HL-60 (cell line): ENCODE measurements at places on chromosomes 7 and 10.

DNA sequence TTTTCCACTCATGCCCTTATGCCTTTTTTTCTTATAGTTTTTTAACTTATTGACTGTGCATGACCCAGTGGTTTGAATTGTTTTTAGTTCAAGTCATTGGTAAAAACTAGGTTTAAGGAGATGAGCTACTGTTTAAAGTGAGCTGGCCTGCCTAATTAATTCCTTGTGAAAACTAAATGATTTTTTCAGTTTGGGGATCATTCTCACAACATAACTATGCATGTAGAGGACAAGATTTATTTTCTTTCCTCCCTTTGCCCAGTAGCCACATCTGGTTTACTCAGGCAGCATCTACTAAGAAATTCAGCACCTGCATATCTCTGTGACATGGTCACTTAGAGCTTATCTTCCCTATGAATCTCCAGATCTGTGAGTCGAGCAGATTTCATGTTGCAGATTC, 1.7 kb downstream of the ADO start:
- DNase-seq, result no peak

DNA sequence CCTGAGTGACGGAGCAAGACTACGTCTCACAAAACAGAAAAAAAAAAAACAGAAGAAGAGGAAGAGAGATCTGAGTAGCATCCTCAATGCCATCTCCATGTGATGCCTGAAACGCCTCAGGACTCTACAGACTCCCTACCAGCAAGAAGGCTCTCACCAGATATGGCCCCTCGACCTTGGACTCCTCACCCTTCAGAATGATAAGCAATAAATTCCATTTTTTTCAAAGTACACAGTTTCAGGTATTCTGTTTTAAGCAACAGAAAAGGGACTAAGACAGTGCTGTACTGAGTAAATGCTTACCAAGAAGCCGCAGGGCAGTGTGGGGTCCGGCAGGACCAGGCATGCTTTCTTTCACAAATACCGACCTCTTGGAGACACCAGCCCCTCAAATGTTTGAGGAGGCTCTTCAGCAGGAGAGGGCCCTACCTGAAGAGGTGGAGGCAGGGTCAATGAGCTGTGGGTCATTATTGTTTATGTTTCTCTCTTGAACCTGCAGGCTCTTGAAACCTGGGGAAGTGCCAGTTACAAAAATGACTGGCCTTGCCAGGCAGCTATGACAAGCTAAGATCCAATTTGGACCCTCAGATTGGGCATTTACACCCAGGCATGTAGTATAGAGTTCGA, 204.1 kb upstream of the LYZL1 start:
- no peak for DNase-seq

DNA sequence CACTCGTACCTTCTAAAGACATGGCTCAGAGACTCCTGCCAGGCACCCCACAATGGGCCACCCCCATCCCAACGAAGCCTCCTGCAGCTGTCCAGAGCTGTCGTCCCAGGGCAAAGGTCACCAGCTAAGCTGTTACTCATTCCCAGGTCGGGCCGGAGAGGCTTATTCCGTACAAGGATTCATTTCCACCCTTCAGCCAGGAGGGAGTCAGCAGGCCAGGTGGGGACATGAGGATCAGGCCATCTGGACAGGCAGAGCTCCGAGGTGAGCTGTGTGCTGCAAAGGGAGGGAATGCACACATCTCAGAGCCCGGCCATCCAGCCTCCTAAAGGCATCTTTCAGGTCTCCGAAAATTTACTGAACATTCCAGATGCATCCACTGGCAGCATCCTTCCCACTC, 63.9 kb upstream of the NANOS1 start:
- DNase-seq, result no peak

- no peak for DNase-seq
Measured at GRCh38 chr10:78269060-78269459, 235.4 kb downstream of the RPS24 start.

DNA sequence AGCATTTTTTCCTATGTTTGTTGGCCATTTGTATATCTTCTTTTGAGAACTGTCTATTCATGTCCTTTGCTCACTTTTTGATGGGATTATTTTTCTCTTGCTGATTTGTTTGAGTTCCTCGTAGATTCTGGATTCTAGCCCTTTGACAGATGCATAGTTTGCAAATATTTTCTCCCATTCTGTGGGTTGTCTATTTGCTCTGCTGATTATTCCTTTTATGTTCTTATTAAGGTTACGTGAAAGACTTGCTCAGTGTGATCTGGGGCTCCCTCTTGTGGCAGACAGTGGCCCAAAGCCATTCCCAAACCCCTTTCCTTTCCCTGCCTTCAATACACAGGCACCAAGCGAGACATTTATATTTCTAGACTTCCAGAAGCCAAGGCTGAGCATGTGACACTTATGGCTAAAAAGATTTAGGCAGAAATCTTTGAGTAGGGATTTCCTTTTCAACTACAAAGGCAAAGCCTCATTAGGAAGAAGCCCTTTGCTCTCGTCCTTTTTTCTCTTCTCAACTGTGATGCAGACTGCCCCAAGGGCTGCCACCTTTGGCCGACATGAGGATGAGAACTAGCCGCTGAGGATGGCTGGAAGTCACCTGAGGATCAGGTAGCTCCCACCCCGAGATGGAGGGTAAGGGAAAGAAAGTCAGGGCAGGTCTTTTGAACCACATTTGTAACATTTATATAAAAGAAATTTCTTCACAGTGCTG, 23.6 kb downstream of the ST8SIA6 start:
- no peak for DNase-seq

GRCh38 chr7:66557214-66558200, 71.2 kb upstream of the KCTD7 start:
- peak; percentile 48 for DNase-seq
